ENCODE measurements at places on chromosomes 7 and 10.

DNA sequence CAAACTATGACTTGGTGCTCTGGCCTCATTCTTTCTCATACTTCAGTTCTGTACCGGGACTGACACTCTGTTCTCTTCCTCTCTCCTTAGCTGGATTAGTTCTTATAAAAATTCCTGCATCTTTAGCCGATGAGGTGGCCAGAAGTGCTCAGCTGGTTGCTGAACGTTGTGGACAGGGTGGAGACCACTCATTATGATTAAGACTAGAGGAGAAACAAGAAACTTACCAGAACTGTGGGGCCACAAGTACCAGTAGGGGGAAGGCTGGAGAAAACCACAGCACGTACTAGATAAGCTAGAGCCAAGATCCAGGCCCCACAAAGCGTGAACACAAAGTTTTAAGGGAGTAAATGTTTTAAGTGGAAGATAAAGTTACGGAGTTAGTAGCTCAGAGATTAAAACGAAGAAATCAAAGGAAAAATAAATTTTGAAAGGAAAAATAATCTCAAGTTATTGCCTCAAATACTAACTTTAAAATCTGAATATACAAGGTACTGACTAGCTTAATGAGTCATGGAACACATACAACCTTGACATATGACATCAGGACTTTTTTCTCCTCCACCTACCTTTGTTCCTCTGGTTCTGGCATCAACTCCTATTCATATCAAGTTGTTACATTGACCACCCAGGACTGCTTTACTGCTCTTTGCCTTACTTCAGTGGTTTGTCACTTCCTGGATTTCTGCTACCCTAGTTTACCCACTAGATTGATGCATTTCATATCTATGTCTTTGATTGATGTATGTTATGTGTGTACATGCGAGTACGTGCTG, 469.0 kb downstream of the TFEC start:
- DNase-seq, result no peak

GRCh38 chr10:97059006-97059871, 126.5 kb downstream of the SLIT1 start:
- DNase-seq, result no peak

- no peak for DNase-seq
Measured at GRCh38 chr10:18414061-18414460, 237.3 kb downstream of the NSUN6 start.

GRCh38 chr7:8965177-8965576, 531.8 kb downstream of the NXPH1 start:
- DNase-seq, result no peak

DNA sequence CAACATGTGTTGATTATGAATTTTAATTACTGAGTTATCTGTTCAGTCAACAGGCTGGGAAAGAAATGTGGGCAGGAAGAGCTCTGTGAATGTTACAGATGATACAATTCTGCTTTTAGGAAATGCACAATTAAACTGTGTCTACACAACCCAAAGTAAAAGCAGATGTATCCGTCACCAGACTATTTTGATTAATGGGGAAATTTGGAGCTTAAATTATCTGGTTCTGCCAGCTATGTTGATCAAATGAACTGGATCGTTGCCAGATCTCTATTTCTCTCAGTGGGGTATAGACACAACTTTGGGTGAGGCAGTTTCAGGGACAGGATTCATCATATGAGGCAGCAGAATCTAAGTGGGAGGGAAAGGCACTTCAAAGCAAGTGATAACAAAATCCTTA, 136.5 kb downstream of the NEUROD6 start:
- DNase-seq, result no peak

DNA sequence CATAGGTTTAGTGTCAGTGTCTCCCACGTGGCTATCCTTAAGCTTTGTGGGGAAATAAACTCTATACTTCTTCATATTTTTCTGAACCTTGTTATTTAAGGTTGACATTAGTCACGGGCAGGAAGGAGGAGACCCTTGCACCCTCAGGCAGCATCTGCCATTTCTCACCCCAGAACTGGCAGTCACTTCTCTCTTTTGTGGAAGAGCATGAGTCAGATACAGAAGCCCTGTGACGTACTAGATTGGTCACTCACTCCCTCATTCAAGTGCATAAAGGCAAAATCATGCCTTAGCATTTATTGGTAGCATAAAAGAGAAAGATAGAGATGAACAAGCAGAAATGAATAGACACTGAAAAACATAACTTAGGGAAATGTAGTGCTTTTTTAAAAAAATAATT, 206.0 kb upstream of the MDFIC start:
- DNase-seq, result no peak

GRCh38 chr7:26090927-26091519, 61.0 kb upstream of the NFE2L3 start:
- DNase-seq, result no peak

DNA sequence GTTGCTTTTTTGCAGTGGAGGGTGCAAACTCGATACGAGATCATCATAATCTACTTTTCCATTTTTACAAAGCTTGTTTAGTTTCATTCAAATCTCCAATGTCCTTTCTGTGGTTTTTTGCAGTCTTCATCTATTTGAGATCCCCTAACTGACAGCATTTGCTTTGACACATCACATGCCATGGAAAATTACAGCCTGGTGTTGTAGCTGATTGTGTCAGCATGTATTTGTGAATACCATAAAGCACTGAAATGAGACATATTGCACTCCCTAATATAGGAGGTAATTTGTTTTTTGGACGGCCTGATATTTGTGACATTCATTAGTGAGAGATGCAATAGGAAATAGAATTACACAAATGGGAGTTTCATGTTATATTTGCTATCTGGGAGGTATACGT, 620.8 kb downstream of the KCNMA1 start:
- DNase-seq, result no peak

- DNase-seq, result no peak
Measured at GRCh38 chr7:73871163-73872011, 10.4 kb downstream of the TMEM270 start.

DNA sequence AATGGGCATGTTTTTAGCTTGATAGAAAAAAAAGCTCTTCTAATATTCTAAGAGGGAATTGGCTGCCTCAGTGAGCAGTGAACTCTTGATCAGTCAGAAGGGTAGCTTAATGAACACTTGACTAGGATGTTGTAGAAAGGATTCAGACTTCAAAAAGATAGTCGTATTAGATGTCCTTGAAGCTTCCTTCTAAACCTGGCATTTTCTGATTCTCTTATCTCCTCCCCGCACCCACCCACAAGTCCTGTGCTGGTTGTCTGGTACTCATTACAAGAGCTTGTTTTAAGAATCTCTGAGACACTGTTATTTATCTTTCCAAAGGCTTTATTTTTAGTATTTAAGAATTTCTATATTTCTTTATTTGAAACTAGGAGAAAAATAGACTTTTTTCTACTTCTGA, 7.4 kb upstream of the SMIM30 start:
- DNase-seq, result no peak

DNA sequence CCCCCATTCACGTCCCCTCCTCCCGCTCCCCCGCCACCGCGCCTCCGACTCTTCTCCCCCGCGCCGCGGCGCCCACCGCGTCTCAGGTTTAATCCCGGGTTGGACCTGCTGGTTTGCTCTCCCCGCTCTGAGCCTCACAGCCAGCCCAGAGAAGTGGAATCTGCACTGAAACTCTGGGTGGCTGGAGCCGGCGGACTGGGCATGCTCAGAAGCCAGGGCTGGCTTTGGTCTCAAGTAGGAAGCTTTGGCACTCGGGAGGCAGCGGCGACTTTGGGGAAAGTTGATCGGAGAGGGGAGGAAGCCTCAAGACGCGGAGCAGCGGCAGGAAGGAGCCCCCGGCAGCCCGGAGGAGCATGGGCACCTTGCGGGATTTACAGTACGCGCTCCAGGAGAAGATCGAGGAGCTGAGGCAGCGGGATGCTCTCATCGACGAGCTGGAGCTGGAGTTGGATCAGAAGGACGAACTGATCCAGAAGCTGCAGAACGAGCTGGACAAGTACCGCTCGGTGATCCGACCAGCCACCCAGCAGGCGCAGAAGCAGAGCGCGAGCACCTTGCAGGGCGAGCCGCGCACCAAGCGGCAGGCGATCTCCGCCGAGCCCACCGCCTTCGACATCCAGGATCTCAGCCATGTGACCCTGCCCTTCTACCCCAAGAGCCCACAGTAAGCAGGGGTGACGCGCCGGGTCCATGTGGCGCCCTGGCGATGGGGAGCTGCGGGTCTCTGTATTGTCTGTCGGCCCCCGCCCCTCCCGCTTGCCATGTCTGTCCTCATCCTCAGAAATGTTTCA, at the start of gene PRKG1:
TSS of gene PRKG1 (plus strand) at position 250 of the 791 bp plus-strand sequence.
- no peak for DNase-seq

- no peak for DNase-seq
Measured at GRCh38 chr10:77925795-77926565, 575 bp downstream of the DLG5 start.

DNA sequence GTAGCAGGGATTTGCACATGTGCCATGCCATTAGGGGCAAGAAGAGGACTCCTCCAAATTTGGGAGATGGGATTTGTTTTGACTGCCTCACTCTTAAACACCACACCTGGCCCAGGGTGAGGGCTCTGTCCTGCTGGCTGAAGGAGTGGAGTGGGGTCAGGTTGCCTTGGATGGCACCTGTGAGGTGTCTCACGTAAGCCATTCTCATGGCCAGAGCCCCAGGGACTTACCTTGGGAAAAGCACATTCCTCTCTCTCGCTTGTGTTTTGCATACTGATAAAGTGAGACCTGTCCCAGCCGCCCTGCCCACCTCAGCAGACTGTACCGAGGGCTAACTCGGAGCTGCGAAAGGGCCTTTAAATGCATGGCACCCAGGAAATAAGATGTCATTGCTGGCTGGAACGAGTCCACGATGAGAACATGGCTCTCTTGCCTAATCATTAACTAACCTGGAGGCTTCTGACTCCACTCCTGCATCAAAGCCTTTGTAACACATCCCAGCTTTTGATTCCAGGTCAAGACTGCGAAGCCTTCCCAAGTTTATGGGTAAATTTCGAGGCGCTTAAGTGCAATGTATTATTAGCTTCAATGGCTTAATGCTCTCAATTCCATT, 184.0 kb upstream of the RNF32 start:
- no peak for DNase-seq

DNA sequence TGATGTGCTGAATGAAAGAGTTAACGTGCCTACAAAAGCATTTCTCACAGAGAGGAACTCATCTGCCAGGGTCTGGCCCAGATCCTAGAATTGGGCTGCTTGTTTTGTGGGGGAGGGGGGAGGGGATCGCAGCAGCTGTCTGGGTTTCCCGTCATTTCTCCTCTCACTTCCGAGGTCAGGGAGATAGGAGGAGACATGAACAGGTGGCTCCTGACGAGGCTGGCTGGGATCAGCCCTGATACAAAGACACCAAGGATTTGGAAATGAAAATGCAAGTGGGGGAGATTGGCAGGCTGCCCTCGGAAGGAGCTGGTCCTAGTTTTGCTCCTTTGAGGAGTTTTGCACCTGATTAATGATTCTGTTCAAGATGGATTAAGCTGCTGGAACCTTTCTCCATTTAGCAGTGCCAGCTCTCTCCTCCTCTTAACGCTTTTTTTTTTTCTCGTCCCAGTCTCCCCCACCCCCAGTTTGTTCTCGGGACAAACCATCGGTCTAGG, 86.8 kb upstream of the KMT2C start:
- no peak for DNase-seq
